Stimulated activated CD4-positive, alpha-beta T cell treated with anti-CD3 and anti-CD28 coated beads, Interleukin-15, amount 100 ng/mL, for 48 hours (primary cell): ENCODE measurements at places on chromosomes 2 and 18.

DNA sequence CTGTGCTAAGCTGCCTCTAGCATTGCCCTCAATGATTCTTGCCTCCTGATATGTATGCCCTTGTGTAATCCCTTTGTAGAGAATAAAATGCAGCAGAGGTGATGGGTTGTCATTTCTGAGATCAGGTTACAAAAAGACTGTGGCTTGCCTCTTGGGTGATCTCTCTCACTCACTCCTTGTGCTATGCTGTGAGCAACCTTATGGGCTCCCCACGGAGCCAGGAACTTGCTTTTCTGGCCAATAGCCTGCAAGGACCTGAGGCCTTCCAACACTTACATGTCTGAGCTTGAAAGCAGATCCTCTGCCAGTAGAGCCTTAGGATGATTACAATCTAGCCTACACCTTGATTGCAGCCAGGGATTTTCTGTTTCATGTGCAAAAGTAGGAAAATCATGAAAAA, 123.1 kb upstream of the XIRP2 start:
- no peak for DNase-seq

- DNase-seq: no peak
Measured at GRCh38 chr18:58268849-58269248, 224.8 kb downstream of the NEDD4L start.

- DNase-seq: no peak
Measured at GRCh38 chr2:9650119-9650821, 19.5 kb upstream of the YWHAQ start.

- no peak for DNase-seq
Measured at GRCh38 chr2:207289295-207290018, 123.7 kb upstream of the KLF7 start.

DNA sequence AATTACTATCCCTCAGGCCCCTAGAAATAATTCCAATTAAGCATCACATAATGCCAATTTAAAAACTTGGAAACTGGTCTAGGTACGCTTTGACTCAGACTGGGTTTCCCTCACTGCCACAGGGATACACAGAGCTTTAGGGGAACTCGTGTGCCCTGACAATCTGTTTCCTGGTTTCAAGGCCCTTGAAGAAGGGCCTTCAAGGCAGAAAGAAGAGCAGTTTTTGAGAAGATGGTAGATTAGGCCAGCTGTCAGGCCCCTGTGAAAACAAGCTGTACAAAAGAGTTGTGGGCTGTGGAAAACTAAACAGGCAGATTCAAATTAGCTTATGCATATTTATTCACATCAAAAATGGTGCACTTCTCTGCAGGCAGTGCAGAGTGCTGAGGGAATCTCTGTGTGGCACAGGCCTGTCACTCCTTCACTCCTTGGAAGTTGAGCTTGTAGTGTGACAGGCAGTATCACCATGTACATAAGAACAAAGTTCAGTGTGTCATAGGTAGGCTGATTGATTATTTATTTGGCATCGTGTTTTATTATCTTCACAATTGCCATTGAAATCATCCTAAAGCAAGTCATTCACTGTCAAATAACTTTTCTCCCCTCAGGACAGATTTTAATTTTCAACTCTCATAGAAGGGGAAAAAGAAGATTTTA, 614.4 kb upstream of the GYPC start:
- DNase-seq: no peak
